Stomach (tissue), 19 donors: ENCODE measurements at places on chromosomes 1 and 21. TPM values are rescaled to one million over a fixed set of nuclear protein-coding genes. Genes with fewer than 3 reads are reported as not detected.

Gene LRRN2
- 0.43 TPM for total RNA-seq

Gene DPT
- 67.4 TPM for total RNA-seq

Gene OR6K3
- total RNA-seq, result not detected

Gene ADAMTS4
- total RNA-seq, result 10.4 TPM

Gene APOBEC4
- total RNA-seq, result not detected

GRCh38 chr1:203771901-203772301, 6.9 kb downstream of the LAX1 start:
- no peak for DNase-seq

- no peak for DNase-seq
Observed at GRCh38 chr1:243667591-243667990, 182.5 kb downstream of the AKT3 start.

DNA sequence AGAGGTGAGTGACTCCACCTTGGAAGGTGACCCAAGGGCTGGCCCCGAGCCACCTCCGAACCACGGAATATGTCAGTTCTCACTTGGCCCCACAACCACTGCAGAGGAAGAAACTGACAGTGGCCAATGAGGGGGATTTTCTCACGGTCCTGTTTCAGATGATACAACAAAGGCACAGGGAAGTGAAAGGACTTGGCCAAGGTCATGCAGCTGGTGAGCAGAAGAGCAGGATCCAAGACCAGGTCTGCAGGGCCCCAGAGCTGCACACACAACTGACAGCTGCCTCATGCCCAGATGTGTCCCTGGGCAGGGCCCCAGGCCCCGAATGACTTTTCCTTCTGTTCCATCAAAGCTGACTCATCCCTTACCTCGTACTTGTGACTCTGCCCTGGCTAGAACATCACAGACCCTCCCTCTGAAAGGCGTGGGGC, 25.8 kb upstream of the EVA1B start:
- no peak for DNase-seq

- peak; percentile 34 for DNase-seq
Observed at GRCh38 chr1:48810740-48811139, 34.0 kb upstream of the BEND5 start.

DNA sequence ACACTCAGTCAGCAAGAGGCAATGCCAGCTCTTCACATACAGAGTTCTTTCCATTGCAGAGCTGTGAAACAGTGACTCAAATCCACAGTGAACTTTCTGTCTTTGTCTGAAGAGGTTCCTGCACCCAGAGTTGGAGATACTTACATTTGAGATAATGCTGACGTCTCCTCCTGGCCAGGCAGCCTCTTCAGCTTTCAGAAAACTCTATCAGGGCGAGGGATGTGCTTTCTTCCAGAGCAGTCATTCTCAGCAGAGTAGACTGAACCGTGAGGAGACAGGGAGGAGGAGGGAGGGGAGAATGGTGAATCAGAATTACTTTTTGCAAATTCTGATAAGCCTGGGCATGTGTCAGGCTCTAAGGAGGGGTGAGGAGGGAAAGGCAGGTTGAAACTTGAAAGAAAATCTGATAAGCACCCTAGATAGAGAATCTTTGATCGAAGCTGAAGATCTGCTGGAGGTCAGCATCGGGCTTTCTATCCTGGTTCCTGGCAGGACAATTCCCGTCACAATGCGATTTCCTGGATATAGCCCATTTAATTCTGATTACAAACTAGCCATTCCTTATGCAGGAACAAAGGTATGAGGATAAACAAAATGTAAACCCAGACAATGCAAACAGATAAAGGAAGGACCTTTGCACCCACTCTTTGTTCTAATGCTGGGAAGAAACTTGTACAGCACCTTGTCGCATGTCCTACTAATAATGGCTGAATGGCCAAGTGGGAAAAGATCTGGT, 18.9 kb upstream of the NID1 start:
- no peak for DNase-seq

GRCh38 chr1:62084310-62084890, 110.2 kb upstream of the L1TD1 start:
- no peak for DNase-seq

DNA sequence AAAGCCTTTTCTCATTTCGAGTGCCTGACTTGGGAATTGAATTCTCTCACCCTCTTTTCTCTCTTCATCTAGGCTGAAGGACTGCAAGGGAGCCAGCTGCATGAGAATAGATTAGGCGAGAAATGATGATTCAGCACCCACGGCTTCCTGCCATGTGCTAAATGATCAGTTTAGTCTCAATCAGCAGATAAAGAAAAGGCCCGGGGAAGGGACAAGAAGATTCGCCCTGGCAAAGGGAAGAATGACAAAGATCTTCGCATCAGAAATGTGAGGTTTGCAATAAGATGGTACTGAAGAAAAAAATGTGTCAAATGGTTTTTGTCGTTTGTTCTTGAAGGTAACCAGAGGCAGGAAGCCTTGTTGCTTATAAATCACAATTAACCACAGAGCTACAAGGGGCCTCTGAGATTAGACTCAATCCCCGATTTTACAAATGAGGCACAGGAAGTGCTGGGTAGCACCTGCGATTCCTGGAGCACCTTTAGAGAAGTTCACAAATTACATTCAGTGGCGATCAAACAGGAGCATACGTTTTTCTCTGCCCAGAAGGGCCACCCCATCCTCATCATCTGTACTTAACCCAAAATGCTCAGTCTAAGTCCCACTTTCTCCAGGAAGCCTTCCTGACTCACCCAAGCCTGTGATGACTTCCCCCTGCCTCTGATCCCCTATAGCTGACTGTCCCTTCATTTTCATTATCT, 183.4 kb downstream of the ZNF281 start:
- DNase-seq, result no peak

DNA sequence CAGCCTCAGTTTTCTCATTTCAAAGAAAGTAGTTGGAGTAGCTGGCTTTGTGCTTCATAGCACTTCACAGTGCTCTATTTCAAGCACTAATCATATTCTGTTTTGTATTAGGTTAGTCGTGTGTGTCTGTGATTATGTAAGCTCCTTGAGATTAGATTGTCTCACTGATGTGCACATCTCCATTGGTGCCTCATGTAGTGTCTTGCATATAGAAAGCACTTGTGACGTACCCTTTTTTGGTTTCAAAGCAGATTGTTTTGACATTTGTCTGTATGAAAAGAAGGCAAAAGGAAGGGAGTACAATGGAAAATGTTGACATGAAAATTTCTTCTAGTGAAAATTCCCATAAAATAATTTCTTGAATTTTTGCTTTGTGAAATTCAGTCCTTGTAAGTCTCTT, 13.9 kb downstream of the BTBD8 start:
- DNase-seq, result no peak
